ENCODE measurements at places on chromosomes 1 and 21.

- DNase-seq, result no peak
These were observed 60.6 kb downstream of the NAV1 start for GRCh38 chr1:201599548-201599947.

DNA sequence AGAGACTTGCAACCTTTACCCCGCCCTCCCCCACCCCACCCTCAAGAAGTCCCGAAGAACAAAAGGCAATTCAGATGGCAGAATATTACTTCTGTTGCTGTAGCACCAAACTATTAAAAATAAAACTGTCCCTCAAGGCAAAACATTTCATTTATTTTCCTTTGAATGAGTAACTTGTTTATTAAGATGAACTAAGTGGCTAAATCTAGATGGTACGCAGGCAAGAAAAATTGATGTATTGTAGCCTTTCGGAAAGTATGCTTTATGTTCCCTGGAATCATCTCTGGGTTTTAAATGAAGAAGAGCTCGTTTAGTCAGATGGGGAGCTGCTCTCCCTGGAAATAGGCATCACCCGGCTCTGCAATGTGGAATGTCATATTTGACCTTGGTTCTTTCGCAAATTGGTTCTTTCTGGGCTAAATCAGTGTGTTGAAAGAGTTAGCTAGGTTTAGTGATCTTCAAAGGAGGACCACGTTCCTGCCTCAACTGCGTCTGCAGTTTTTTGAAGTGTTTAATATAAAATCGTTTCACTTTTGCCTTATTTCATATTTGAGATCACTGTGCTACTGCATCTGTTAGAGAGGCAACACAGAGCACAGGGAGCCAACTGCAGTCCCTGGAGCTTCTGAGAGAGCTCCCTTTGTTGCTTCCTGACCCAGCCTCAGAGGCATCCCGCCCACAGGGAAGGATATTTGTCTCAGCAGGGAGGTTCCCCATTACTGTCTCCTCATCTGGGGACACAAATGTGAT lies 61.8 kb downstream of the KIF26B start:
- DNase-seq, result no peak

DNA sequence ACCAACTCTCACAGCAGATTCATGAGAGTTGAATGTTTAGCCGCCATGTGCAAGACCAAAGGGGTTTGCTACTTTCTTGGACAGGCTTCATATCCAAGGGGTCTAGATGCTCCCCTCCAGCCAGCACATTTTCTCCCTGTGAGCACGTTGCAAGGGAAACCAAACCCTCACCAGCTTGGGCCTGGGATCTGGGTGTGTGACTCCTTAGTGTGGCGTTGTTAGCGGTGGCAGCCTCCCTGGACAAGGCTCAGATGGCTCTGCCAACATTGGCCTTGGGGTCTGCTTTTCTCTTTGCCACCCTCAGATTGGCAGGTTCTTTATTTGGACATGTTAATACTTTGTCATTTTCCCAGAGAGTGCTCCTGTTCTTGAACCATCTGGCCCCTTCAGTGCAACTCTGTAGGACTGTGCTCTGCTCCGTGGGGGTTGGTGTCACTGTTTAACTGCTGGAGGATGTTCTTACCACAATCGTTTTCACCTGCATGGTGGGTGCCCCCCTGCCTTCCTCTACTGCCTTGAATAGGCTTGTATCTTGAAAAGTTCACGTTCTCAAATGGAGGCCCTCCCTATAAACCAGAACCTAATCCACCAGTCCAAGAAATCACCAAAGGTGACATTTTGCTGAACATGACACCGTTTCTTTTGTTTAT lies 13.4 kb downstream of the ABCG1 start:
- no peak for DNase-seq

DNA sequence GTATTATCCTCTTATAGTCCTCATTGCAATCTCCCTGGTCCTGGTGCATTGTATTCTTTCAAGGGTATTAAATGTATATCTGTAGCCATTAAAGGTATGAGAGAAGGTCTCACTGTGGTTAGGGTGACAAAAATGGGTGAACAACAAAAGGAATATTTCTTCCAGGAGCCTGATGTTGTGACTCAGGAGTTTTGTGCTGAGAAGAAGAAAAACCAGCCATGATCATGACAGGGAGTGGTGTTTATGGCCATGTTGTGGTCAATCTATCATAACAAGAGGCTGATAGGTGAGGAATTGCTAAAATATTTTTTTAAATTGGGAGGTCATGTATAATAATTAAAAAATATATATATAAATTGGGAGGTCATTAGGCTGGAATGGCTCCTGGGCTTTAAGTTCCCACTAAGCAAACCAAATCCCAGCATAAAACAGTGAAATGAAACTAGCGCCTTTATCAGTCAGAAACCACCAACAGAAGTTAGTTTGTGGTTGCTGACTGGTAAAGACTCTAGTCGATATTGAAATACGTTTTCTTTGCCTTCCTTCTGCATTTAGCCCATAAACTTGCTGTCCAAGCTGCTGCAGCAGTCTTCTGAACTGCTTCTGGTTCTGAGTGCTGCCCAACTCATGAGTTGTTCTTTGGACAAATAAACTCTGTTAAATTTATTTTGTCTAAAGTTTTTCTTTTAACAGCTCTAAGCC lies 60.3 kb downstream of the TBX19 start:
- no peak for DNase-seq

GRCh38 chr1:70355111-70355407 lies 537 bp upstream of the ANKRD13C start:
- no peak for DNase-seq

DNA sequence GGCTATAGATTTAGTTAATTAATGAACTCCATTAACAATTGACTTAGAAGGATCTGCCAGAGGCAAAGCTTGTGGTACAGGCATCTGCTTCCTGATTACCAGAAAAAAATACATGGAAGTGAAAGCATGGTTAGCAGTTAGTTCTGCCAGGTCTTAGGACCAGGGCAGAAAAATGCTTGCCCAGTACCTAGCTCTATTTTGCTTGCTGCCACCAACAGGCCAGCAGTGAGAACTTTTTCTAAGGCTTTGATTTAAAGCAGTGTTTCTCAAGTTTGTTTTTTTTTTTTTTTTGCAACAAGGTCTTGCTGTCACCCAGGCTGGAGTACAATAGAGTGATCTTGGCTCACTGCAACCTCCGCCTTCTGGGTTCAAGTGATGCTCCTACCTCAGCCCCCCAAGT lies 16.4 kb upstream of the MTF1 start:
- DNase-seq, result no peak

DNA sequence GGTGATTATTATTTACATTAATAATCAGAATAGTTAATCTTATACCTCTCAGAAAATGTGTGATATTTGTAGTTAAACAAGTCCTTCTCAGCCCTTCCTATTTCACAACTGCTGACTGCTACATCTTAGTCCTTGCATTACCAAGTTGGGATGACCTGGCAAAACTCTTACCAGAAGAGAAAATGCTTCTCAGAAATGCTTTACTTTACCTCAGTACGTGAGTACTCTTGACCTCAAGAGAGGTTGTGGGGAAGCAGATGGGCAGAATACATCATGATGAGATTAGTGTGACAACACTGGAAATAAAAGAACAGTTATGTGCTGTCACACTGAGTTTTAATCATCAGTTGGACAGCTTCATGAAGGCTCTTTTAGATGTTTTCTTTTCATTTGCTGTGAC lies 16.2 kb downstream of the CFAP126 start:
- DNase-seq, result no peak

GRCh38 chr1:171290621-171291020 lies 23.4 kb upstream of the FMO4 start:
- no peak for DNase-seq

DNA sequence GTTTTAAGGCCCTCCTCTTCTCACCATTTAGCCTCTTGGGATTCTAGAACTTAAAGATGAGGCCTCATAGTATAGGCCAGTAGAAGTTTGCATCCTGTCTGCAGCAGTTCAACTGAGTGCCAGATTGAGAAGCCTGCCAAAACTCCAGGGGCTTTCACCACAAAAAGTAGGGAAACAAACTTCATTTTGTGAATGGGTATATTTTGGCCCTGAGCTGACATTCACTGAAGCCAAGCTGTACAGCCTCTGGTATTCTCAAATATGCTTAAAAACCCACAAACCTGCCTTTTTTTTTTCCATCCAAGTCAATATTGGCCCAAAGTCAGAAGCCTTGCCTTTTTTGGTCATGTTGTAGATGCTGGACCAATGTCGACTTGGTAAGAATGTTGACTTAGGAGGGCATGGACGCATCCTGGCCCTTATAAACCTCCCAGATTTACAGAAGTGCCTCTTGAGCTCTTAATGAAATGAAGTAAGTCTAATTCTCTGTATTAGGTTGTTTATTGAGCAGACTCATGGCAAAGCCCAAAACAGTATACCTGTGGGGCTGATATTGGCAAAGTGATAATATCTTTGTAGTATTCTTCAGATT lies 337.5 kb downstream of the CHRM3 start:
- no peak for DNase-seq

DNA sequence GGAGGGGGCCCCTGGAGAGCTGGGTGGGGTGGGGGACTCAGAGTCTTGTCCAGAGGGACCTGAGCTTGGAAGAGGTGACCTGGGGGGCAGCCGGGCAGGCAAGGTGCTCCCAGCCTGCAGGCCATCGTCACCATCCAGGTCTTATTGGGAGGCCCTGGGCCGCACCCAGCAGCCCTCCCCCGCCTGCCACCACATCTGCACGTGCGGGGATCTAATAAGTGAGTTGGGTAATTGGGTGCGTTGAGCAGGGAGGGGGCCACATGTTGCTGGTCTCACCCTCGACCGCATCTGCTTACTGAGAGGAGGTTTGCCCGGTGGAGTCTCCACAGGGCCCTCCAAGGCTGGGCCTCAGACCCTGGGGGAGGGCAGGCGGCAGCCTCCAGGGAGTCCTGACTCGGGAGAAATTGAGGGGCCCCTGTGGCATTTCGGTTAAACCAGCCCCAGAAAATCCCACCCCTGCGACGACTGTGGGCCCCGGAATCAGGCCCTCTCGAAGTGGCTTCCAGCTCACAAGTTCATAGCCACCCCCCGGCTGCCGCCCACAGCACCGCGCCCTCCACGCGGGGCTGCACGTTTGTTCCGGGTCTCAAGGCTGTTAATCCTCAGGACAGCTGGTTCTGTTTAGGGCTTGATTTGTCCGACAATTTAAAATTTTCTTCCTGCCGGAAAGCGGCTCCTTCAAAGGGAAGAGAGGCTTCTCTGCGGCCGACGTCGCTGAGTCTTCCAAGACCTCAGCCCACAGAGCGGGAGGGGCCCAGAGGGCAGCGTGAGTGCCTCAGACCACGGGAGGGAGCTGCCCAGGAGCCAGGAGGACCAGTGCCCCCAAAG lies 14.7 kb upstream of the COL6A2 start:
- DNase-seq, result no peak

GRCh38 chr1:180160357-180160756 lies 5.7 kb downstream of the QSOX1 start:
- no peak for DNase-seq

DNA sequence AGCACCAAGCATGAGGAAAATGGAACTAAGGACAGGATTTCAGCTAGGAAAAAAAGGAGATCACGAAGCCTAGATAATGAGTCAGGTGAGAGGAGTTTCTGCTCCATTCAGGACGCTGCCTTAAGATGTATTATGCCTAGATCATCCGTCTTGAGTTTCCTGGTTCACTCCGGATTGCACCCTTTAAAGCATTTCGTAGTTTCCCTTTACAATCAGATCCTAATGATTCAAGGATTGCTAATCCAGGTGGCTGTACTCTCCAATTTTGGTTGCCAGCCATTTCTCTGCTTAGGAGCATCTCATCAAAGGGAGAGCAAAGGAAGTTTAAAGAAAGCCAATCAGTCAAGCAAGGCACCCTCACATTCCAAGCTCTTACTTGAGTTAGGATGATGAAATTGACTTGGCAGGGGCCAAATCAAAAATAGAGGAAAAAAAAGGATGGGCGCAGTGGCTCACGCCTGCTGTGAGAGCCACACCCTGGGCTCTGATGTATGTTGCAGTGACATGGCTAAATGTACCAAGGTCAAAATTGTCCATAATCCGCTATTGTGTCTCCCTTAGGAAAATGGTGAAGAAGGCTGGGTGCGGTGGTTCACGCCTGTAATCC lies 156.9 kb upstream of the SOD1 start:
- no peak for DNase-seq

- no peak for DNase-seq
These were observed 9.8 kb downstream of the SLC19A2 start for GRCh38 chr1:169475806-169476387.

DNA sequence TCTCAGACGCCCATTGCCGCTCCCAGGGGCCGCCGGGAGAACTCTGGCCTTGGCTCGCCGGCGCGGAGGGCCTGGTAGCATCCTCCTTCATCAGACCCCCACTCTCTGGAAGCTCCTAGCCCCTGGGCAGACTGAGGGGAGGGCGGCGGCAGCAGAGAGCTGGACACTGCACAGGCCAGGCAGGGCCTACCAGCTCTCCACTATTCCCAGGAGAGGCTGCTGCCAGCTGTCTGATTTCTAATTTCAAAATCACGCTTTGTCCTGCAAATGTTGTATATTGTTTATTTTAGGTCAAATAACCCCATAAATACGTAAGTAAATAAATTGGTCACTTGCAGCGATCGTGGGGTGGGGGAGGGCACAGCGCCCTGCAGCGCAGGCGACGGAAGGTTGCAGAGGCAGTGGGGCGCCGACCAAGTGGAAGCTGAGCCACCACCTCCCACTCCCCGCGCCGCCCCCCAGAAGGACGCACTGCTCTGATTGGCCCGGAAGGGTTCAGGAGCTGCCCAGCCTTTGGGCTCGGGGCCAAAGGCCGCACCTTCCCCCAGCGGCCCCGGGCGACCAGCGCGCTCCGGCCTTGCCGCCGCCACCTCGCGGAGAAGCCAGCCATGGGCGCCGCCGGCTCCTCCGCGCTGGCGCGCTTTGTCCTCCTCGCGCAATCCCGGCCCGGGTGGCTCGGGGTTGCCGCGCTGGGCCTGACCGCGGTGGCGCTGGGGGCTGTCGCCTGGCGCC lies at the start of gene MTARC1:
TSS of gene MTARC1 (plus strand) at position 577 of the 732 bp plus-strand sequence. CDS start at position 609, 32 bp downstream.
- DNase-seq, result peak; percentile 95

GRCh38 chr1:177451191-177451590 lies 280.4 kb downstream of the BRINP2 start:
- DNase-seq, result peak; percentile 13

DNA sequence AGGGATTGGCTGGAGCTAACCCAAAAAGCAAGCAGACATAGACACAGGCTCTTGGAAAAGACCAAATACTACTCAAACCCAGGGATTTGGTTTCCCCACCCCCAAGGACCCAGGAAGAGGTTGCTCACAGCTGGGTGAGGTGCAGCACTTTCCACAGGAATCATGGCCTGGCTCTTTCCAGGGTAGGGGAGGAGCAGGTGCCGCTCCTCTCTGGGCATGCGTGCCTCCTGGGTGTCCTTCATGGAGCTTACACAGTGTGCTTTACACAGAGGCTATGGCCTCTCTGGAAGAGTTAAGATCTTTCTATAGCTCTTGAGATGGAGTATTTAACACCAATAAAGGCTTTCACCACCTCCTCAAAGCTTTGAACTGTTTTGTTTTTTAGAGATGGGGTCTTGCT lies 88.3 kb downstream of the CD58 start:
- DNase-seq, result no peak

GRCh38 chr1:1259951-1260600 lies 13.6 kb upstream of the C1QTNF12 start:
- DNase-seq, result no peak

- DNase-seq, result no peak
These were observed 56.9 kb downstream of the TRABD2B start for GRCh38 chr1:47940326-47940725.

Measured in LNCaP clone FGC (cell line).